Astrocyte (in vitro differentiated cells and primary cell): ENCODE measurements at places on chromosomes 7 and 10. TPM values are rescaled to one million over a fixed set of nuclear protein-coding genes. Genes with fewer than 3 reads are reported as not detected.

- no peaks in the 10 kb centered on the region for H3K36me3 ChIP-seq
- no peak for DNase-seq
- no peak overlapping the region for H3K27ac ChIP-seq
- H3K4me1 ChIP-seq = no peaks in the 10 kb centered on the region
These were observed 765.9 kb downstream of the LRMDA start for GRCh38 chr10:76197293-76197692.

DNA sequence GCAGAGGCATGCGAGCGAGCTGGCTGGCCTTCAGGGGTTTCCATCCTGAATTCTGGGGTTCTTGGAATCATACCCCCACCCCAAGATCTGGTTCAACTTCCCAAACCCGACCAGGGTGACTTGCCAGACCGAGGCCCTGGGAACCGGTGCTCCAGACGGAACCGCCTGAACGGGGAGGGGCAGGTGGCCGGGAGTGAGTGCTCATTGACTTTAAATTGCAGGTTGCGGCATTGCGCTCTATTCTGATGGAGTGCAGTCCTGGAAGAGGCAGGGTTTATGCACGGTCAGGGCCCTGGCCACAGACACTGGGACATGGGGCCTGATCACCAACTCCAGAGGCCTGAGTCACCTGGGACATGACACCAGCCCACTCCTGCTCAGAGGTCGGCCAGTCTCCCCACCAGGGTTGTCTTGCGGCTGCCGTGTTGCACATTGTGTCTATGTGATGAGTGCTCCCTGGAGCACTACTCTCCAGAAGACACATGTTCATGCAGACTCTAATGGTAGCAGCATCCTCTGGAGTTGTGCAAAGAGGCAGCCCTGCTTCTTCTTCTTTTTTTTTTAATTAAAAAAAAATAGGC, 5.8 kb upstream of the DDIT4 start:
- no peak for DNase-seq
- no peak overlapping the region for H3K27ac ChIP-seq
- no peaks in the 10 kb centered on the region for H3K36me3 ChIP-seq
- H3K27me3 ChIP-seq = peaks cover 4% of the 10 kb centered on the region
- no peak overlapping the region for H3K4me3 ChIP-seq

WDR86 gene
- 2.5 and 3.6 TPM in 2 replicates for total RNA-seq

STX1A gene
- total RNA-seq = 15.0 and 19.7 TPM in 2 replicates

GRCh38 chr10:53598914-53599313, 826.3 kb upstream of the MBL2 start:
- H3K27ac ChIP-seq = peak overlapping the region; percentile 53
- no peaks in the 10 kb centered on the region for H3K36me3 ChIP-seq
- no peak overlapping the region for H3K4me3 ChIP-seq
- peak; percentile 54 for DNase-seq

HOXA9 gene
- total RNA-seq = not detected in 2 replicates

ZNF862 gene
- total RNA-seq = 11.0 and 13.2 TPM in 2 replicates

GRCh38 chr10:132705173-132705572, 80.8 kb downstream of the NKX6-2 start:
- no peaks in the 10 kb centered on the region for H3K27me3 ChIP-seq
- H3K36me3 ChIP-seq = peaks cover 5% of the 10 kb centered on the region
- DNase-seq = no peak
- H3K4me1 ChIP-seq = peaks cover 6% of the 10 kb centered on the region
- no peak overlapping the region for H3K4me3 ChIP-seq
- H3K27ac ChIP-seq = no peak overlapping the region

DNA sequence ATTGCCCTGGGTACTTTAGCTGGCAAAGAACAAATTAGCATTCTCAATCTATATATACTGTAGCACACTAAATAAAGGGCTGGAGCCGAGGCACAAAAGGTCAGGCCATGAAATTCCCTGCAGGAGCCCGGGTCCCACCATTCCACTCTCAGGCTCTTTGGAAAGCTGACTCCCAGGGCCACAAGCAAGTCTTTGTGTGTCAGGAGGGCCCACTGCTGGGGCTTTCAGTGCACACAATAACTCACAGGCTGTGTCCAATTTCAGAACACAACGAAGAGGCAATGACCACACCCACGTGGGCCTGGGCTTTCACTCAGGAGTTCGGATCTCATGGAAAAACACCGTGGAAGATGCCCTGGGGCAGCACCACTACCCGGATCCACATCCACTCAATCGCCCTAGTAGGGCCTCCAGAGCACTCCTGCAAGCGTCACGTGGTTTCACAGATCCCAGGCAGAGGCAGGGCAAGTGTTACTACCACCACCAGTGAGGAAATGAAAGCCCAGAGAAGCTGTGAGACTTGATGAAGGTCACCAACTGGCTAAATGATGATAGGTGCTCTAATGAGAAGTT, 60.3 kb downstream of the COBL start:
- no peaks in the 10 kb centered on the region for H3K4me1 ChIP-seq
- H3K36me3 ChIP-seq = no peaks in the 10 kb centered on the region
- DNase-seq = no peak
- no peak overlapping the region for H3K4me3 ChIP-seq
- H3K27ac ChIP-seq = no peak overlapping the region
- H3K27me3 ChIP-seq = no peaks in the 10 kb centered on the region

GRCh38 chr10:76333796-76334195, 902.4 kb downstream of the LRMDA start:
- H3K4me3 ChIP-seq = no peak overlapping the region
- H3K4me1 ChIP-seq = peaks cover 9% of the 10 kb centered on the region
- DNase-seq = no peak
- no peaks in the 10 kb centered on the region for H3K27me3 ChIP-seq
- no peaks in the 10 kb centered on the region for H3K36me3 ChIP-seq
- no peak overlapping the region for H3K27ac ChIP-seq

GRCh38 chr10:124875596-124875995, 66.3 kb upstream of the ZRANB1 start:
- DNase-seq = peak; percentile 25
- H3K4me3 ChIP-seq = no peak overlapping the region
- H3K36me3 ChIP-seq = no peaks in the 10 kb centered on the region
- H3K27me3 ChIP-seq = no peaks in the 10 kb centered on the region
- H3K27ac ChIP-seq = no peak overlapping the region

CALML3 gene
- not detected in 2 replicates for total RNA-seq

GPR141 gene
- total RNA-seq = not detected in 2 replicates

AOAH gene
- not detected in 2 replicates for total RNA-seq

DNA sequence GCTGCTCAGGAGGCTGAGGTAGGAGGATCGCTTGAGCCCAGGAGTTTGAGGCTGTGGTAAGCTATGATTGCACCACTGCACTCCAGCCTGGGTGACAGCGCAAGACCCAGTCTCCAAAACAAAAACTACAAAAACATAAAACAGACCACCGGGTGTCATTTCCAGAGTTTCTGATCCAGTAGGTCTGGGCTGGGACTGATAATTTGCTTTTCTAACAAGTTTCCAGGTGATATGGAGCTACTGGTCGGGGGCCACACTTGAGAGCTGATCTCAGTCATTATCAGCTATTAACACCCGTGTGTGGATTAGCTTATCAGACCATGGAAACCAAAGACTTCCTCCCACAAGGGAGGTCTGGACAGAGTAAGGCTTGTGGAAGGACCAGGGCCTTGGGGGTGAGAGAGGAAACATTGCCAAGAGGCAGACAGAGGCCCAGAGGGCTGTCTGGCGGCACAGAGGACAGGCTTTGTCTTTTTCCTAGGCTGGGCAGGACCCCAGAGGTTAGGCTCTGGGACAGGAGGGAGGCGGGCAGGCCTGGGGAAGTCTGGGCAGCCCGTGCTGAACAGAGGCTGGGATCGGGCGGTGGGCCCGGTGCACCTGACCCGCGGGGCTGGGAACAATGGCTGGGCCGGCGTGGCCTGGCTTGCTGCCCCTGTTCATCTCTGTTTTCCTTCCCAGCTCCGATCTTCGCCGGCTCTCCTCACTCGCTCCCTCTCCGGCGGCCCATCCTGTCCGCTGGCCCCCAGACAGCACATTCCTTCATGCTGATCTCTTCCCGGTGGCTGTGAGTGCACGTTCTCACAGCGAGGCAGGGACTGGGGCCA, 25.2 kb downstream of the TMEM270 start:
- no peak overlapping the region for H3K4me3 ChIP-seq
- H3K4me1 ChIP-seq = peaks cover 21% of the 10 kb centered on the region
- DNase-seq = peak; percentile 71

CLDN4 gene
- 13.7 and 32.5 TPM in 2 replicates for total RNA-seq

- H3K36me3 ChIP-seq = peaks cover 13% of the 10 kb centered on the region
- no peaks in the 10 kb centered on the region for H3K27me3 ChIP-seq
- H3K4me3 ChIP-seq = peak overlapping the region; percentile 91
- peak; percentile 61 for DNase-seq
- peaks cover 38% of the 10 kb centered on the region for H3K4me1 ChIP-seq
These were observed 488 bp downstream of the EIF4H start for GRCh38 chr7:74174606-74175082.

FOXK1 gene
- 51.8 and 53.6 TPM in 2 replicates for total RNA-seq

EN2 gene
- total RNA-seq = not detected in 2 replicates

GRCh38 chr10:97406064-97406463, 4.9 kb upstream of the RRP12 start:
- no peak for DNase-seq
- no peaks in the 10 kb centered on the region for H3K36me3 ChIP-seq
- H3K4me3 ChIP-seq = no peak overlapping the region
- H3K4me1 ChIP-seq = peaks cover 3% of the 10 kb centered on the region
- no peak overlapping the region for H3K27ac ChIP-seq

- no peak overlapping the region for H3K27ac ChIP-seq
- no peaks in the 10 kb centered on the region for H3K4me1 ChIP-seq
- H3K36me3 ChIP-seq = peaks cover 8% of the 10 kb centered on the region
- no peaks in the 10 kb centered on the region for H3K27me3 ChIP-seq
These were observed 89.9 kb downstream of the SND1 start for GRCh38 chr7:127741764-127742375.

GRCh38 chr7:132488634-132489302, 87.5 kb downstream of the PLXNA4 start:
- no peak overlapping the region for H3K4me3 ChIP-seq
- DNase-seq = peak; percentile 29
- no peaks in the 10 kb centered on the region for H3K4me1 ChIP-seq
- H3K27me3 ChIP-seq = peaks cover 3% of the 10 kb centered on the region
- H3K36me3 ChIP-seq = no peaks in the 10 kb centered on the region

GRCh38 chr10:124657806-124658205, 86.4 kb downstream of the FAM53B start:
- peak overlapping the region; percentile 12 for H3K27ac ChIP-seq
- H3K36me3 ChIP-seq = no peaks in the 10 kb centered on the region
- no peak overlapping the region for H3K4me3 ChIP-seq
- DNase-seq = peak; percentile 86
- H3K4me1 ChIP-seq = no peaks in the 10 kb centered on the region
- no peaks in the 10 kb centered on the region for H3K27me3 ChIP-seq

NOS3 gene
- 1.8 and 2.0 TPM in 2 replicates for total RNA-seq

GRCh38 chr7:130896898-130897514, 163.0 kb upstream of the KLF14 start:
- no peaks in the 10 kb centered on the region for H3K27me3 ChIP-seq
- H3K4me1 ChIP-seq = peaks cover 88% of the 10 kb centered on the region
- peak; percentile 69 for DNase-seq
- no peak overlapping the region for H3K4me3 ChIP-seq

GRCh38 chr10:17673471-17674061, 29.6 kb downstream of the STAM start:
- H3K27ac ChIP-seq = peak overlapping the region; percentile 77
- peak overlapping the region; percentile 31 for H3K4me3 ChIP-seq
- peak; percentile 97 for DNase-seq

GRCh38 chr7:20793694-20794394, 7.2 kb upstream of the SP8 start:
- peaks cover 7% of the 10 kb centered on the region for H3K4me1 ChIP-seq
- H3K27me3 ChIP-seq = peaks cover 86% of the 10 kb centered on the region
- H3K4me3 ChIP-seq = no peak overlapping the region

DNA sequence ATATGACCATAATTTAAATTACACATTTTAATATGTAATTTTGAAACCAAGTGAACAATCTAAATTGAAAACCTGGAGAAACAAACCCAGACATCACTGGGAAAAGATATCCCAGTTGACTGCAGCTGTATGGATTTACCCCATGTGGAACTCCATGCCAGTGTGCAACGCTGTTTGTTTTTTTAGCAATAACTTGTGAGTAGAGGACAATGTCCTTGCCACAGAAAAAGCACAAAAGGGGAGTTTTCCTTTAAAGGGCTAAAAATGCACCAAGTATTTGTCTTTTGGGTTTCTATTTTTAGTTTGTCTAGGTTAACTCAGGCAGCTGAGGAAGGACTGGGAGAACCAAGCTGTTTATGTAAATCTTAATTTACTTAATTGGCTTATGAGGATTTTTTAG, 15.1 kb upstream of the COL17A1 start:
- no peak for DNase-seq
- H3K27ac ChIP-seq = no peak overlapping the region
- H3K36me3 ChIP-seq = no peaks in the 10 kb centered on the region
- H3K27me3 ChIP-seq = no peaks in the 10 kb centered on the region
- no peak overlapping the region for H3K4me3 ChIP-seq
- H3K4me1 ChIP-seq = peaks cover 9% of the 10 kb centered on the region

TAS2R38 gene
- total RNA-seq = not detected in 2 replicates

GRCh38 chr10:74391786-74392185, 240.8 kb downstream of the ADK start:
- no peaks in the 10 kb centered on the region for H3K4me1 ChIP-seq
- no peak for DNase-seq
- no peak overlapping the region for H3K4me3 ChIP-seq
- no peaks in the 10 kb centered on the region for H3K36me3 ChIP-seq
- H3K27ac ChIP-seq = no peak overlapping the region
- H3K27me3 ChIP-seq = no peaks in the 10 kb centered on the region

DNA sequence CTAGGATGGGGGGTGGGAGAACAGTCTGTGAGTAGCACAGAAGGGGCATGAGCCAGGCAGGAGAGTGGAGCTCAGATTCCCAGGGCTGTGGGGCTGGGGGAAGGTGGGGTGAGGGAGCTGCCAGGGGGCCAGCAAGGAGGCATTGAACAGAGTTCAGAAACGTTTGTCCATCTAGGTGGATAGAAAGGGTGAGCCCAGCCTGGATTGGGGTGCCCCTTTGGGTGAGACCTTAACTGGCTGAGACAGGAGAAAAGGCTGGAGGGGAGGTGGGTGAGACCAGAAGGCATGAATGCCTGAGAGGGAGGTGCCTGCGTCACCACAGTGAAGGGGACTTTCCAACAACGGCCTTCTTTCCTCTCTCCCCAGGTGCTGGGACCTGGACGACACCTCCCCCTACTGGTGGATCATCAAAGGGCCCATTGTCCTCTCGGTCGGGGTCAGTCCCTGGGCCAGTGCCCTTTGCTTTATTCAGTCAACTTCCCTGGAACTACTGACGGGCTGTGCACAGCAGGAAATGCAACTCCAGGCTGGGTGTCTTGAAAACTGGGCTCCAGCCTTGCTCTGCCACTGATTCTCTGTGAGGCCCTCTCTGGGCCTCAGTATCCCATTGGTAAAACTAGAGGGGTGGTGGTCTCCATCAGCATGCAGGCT, 11.0 kb downstream of the GHRHR start:
- H3K4me3 ChIP-seq = no peak overlapping the region
- H3K27me3 ChIP-seq = peaks cover 55% of the 10 kb centered on the region
- H3K27ac ChIP-seq = no peak overlapping the region
- no peaks in the 10 kb centered on the region for H3K4me1 ChIP-seq
- peak; percentile 18 for DNase-seq
- no peaks in the 10 kb centered on the region for H3K36me3 ChIP-seq
